ENCODE measurements at places on chromosomes 2 and 18. TPM values are rescaled to one million over a fixed set of nuclear protein-coding genes. Genes with fewer than 3 reads are reported as not detected.

GRCh38 chr2:98269274-98269673, 77.0 kb upstream of the CNGA3 start:
- H3K27me3 ChIP-seq = no peaks in the 10 kb centered on the region
- peak overlapping the region; percentile 43 for H3K27ac ChIP-seq
- no peak overlapping the region for H3K4me3 ChIP-seq
- H3K36me3 ChIP-seq = no peaks in the 10 kb centered on the region
- peaks cover 2% of the 10 kb centered on the region for H3K4me1 ChIP-seq

GRCh38 chr2:164681009-164681408, 59.7 kb upstream of the GRB14 start:
- H3K4me1 ChIP-seq = no peaks in the 10 kb centered on the region
- H3K27me3 ChIP-seq = no peaks in the 10 kb centered on the region
- no peak overlapping the region for H3K4me3 ChIP-seq
- H3K27ac ChIP-seq = no peak overlapping the region
- DNase-seq = no peak

GRCh38 chr2:45598545-45598944, 12.5 kb downstream of the SRBD1 start:
- no peak overlapping the region for H3K27ac ChIP-seq
- DNase-seq = no peak
- no peaks in the 10 kb centered on the region for H3K4me1 ChIP-seq
- no peaks in the 10 kb centered on the region for H3K27me3 ChIP-seq
- H3K36me3 ChIP-seq = peaks cover 10% of the 10 kb centered on the region
- no peak overlapping the region for H3K4me3 ChIP-seq

DNA sequence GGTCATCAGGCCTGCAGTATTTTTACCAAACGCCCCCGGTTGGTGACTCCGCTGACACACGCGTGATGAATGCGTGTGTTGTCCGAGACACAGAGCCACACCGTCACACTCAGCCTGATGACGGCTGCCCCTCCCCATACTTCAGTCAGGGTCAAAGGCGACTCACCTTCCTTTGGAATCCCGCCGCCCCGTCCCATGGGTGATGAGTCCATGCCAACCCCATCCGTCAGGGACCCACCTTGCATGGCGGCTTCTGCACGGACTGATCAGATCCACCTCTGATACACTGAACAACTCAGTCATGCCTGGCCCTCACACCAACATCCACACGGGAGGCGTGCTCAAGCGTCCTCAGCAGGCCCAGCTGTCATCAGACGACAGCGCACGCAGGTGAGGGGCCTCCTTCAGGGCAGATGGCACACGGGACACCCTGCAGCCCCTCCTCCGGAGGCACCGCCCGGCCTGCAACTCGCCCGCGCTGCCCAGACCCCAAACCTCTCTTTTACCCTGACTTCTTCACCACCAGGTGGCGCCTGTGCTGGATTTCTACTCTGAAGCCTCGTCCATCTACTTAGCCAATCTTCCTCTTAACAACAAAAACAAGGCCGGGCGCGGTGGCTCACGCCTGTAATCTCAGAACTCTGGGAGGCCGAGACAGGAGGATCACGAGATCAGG, 89.2 kb downstream of the ZNF516 start:
- no peaks in the 10 kb centered on the region for H3K36me3 ChIP-seq
- H3K27me3 ChIP-seq = no peaks in the 10 kb centered on the region
- DNase-seq = peak; percentile 85
- H3K27ac ChIP-seq = no peak overlapping the region
- no peaks in the 10 kb centered on the region for H3K4me1 ChIP-seq
- no peak overlapping the region for H3K4me3 ChIP-seq

DNA sequence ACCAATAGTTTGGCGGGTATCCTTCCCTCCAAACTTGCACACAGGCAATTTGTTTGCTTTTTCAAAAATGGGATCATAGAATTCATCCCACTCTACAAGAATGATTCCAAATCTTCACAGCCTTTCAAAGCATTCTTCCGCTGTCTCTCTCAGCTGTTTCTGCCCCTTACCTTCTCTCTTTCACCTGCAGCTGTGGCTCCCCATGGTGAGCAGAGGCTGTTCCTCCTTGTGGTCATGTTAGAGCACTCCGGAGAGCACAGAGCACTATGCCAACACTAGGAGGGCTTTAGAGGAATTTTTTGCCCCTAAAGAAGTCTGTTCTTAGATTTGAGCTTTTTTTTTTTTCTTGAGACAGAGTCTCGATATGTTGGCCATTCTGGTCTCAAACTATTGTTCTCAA, 30.4 kb downstream of the MTHFD2 start:
- H3K36me3 ChIP-seq = no peaks in the 10 kb centered on the region
- peaks cover 2% of the 10 kb centered on the region for H3K4me1 ChIP-seq
- H3K27me3 ChIP-seq = no peaks in the 10 kb centered on the region
- no peak overlapping the region for H3K27ac ChIP-seq
- no peak for DNase-seq

GRCh38 chr2:216082805-216083204, 1.1 kb downstream of the TMEM169 start:
- H3K4me3 ChIP-seq = no peak overlapping the region
- no peak overlapping the region for H3K27ac ChIP-seq

- H3K4me1 ChIP-seq = no peaks in the 10 kb centered on the region
- no peak overlapping the region for H3K4me3 ChIP-seq
- no peak overlapping the region for H3K27ac ChIP-seq
- H3K36me3 ChIP-seq = no peaks in the 10 kb centered on the region
These were observed 186.2 kb upstream of the REG3G start for GRCh38 chr2:78839259-78839658.

GRCh38 chr18:44881461-44882162, 200.9 kb downstream of the SETBP1 start:
- DNase-seq = no peak
- peaks cover 3% of the 10 kb centered on the region for H3K36me3 ChIP-seq
- H3K4me1 ChIP-seq = peaks cover 2% of the 10 kb centered on the region

DNA sequence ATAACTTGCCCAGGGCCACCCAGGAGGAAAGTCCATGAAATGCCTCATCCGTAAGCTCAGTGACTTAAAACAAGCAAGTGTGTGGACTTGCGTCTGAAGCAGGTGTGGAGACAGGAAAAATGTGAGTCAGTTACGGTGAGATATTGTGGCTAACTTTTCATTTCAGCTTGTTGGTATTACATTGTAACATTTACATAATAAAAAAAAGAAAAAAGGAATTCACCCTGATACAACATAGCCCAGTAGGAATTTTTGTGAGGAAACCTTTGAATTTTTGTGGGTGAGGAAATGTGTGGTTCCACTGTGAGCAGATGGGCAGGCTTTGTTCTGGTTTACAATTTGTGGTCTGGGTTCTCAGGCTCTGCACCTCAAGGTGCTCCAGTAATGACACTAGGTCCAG, 33.7 kb upstream of the LYPD6B start:
- no peaks in the 10 kb centered on the region for H3K4me1 ChIP-seq
- H3K27me3 ChIP-seq = no peaks in the 10 kb centered on the region
- H3K27ac ChIP-seq = no peak overlapping the region
- no peak overlapping the region for H3K4me3 ChIP-seq
- H3K36me3 ChIP-seq = no peaks in the 10 kb centered on the region

DNA sequence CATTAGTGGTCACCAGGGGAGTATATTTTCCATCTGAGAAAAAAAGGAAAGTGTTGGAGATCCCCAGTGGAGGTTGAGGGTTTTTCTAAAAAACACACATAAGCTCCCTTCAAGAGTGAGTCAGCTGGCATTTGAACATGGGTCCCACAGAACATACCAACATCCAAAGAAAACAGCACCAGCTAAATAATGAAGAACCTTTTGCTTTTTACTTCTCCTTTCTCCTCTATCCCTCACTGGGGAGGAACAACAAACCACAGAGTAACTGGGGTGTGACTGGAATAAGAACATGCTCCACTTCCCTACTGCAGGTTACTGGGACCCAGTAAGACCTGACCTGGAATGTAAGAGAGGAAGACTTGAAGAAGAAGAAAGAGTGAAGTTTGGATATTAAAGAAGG, 56.5 kb upstream of the RAPH1 start:
- DNase-seq = no peak
- no peaks in the 10 kb centered on the region for H3K27me3 ChIP-seq
- no peaks in the 10 kb centered on the region for H3K36me3 ChIP-seq
- H3K27ac ChIP-seq = no peak overlapping the region

DNA sequence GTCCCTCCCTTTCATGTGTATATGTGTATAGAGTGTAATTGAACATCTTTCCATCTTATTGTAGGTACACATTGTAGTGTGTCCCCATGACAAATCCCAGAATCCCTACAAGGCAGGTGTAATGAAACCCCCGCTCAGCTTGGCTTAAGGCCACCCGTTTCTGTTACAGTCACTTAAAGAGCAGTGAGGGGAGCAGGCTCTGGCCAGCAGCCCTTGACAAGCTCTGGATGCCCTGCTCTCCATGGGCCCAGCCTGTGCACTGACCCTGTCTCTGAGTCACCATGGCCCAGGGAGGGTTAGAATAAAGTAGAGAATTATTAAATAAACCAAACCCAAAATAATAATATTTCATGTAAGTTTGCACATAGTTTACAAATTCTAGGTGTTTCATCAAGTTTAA, 17.2 kb upstream of the MAL start:
- no peak for DNase-seq
- H3K27ac ChIP-seq = no peak overlapping the region
- H3K36me3 ChIP-seq = no peaks in the 10 kb centered on the region
- no peaks in the 10 kb centered on the region for H3K27me3 ChIP-seq
- no peak overlapping the region for H3K4me3 ChIP-seq
- H3K4me1 ChIP-seq = no peaks in the 10 kb centered on the region

- no peak overlapping the region for H3K4me3 ChIP-seq
- no peaks in the 10 kb centered on the region for H3K27me3 ChIP-seq
- no peak for DNase-seq
These were observed 176.6 kb upstream of the SKOR2 start for GRCh38 chr18:47427923-47428637.

DNA sequence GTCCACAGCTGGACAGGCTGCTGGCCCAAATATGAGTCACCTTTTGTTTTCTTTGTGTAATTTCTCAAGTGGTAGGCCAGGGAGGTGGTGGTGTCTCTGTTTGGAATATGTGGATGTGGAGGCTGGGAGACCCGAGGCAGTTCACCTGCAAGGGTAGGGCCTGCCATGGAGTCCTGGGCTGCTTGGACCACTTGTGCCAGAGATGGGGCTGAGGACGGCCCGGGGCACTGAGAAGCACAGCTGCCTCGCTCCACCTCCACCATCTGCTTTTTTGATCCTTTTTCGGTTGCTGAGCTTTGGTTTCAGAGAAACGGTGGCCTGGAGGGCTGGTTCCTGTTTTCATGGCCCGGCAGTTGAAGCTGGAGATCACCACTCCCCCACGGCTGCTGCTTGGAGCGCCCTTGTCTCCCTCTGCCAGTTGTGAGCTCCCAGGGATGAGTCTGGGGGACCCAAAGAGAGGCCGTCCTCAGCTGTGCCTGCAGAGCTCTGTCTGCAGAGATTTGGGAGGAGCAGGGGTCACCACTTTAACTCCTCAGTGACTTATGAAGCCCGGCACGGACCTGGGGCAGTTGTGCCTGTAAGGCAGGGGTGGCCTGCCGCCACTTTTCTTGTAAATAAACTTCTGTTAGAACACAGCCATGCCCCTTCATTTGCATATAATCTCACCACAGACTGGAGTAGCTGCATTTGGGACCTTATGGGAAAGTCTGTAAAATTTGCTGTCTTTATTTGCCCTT, 67.6 kb upstream of the MCFD2 start:
- no peaks in the 10 kb centered on the region for H3K4me1 ChIP-seq
- no peaks in the 10 kb centered on the region for H3K27me3 ChIP-seq
- peaks cover 2% of the 10 kb centered on the region for H3K36me3 ChIP-seq
- H3K4me3 ChIP-seq = no peak overlapping the region
- no peak overlapping the region for H3K27ac ChIP-seq
- DNase-seq = no peak

DNA sequence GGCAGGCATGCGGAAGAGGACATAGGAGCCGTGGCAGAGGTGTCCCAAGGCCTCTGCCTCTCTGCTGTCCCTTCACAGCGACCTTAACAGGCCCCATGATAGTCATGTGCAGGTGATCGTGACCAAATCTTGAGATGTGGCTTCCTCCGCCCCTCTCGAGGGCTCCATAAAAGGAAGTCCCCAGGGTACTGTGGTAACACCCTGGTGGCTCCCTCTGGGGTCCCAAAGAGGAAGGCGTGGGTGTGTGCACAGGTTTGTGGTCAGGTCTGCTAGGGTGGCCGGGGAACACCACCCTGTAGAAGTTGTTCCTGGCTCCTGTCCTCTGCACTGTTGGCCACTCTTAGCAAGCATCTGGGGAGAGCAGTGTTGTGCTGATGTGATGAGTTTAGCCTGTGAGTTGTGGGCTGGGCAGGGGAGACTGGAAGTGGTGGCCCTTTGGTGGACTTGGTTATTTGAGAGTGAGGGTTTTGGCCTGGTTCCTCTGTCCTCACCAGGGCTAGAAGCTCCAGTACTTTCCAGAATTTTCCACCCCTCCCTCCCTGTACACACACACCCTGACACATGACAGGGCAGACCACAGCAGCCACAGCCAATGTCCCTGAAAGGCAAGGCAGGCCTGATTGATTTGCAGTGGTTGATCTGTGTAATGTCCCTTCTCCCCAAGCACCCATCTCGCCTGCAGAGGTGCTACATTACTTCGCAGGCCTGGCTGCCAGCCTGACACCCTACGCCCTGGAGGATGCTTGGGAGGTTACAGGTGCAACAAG, 68.9 kb upstream of the BOD1L2 start:
- H3K4me1 ChIP-seq = no peaks in the 10 kb centered on the region
- H3K27ac ChIP-seq = no peak overlapping the region
- no peaks in the 10 kb centered on the region for H3K36me3 ChIP-seq
- DNase-seq = no peak
- no peak overlapping the region for H3K4me3 ChIP-seq
- no peaks in the 10 kb centered on the region for H3K27me3 ChIP-seq

GRCh38 chr18:59220784-59221765, 1.1 kb downstream of the GRP start:
- DNase-seq = no peak
- H3K27ac ChIP-seq = no peak overlapping the region
- H3K4me3 ChIP-seq = no peak overlapping the region

DNA sequence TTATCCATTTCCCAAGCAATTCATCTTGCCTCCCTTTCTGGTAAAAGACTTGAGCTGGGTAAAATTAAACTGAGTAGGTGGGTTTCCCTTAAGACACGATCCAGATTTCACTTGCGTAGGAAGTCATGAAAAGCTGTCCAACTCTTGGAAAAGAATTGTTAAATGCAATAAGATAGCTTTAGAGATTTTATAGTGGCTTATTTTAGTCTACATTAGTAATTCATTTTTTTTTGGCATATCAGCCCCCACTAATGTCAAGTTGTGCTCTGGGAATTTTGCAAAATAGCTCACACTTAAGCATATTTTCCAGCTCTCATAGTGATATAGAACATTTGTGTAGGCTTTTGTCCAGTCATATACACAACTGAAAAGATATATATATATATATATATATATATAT, 344.7 kb upstream of the FIGN start:
- H3K36me3 ChIP-seq = no peaks in the 10 kb centered on the region
- no peaks in the 10 kb centered on the region for H3K27me3 ChIP-seq
- H3K27ac ChIP-seq = no peak overlapping the region
- H3K4me1 ChIP-seq = peaks cover 8% of the 10 kb centered on the region
- DNase-seq = no peak
- no peak overlapping the region for H3K4me3 ChIP-seq

GRCh38 chr2:10576456-10576855, 113.3 kb downstream of the NOL10 start:
- DNase-seq = no peak
- H3K4me1 ChIP-seq = no peaks in the 10 kb centered on the region
- no peak overlapping the region for H3K4me3 ChIP-seq
- H3K36me3 ChIP-seq = peaks cover 3% of the 10 kb centered on the region
- H3K27me3 ChIP-seq = no peaks in the 10 kb centered on the region
- H3K27ac ChIP-seq = no peak overlapping the region

GRCh38 chr2:105882920-105883435, 138.3 kb downstream of the NCK2 start:
- peaks cover 11% of the 10 kb centered on the region for H3K4me1 ChIP-seq
- no peaks in the 10 kb centered on the region for H3K27me3 ChIP-seq

Gene GALNT14
- total RNA-seq = 1.7 TPM

Gene CRYGD
- total RNA-seq = not detected

Gene HOXD13
- not detected for total RNA-seq

Gene PSMD1
- total RNA-seq = 69.7 TPM

Gene ZAP70
- total RNA-seq = 7.5 TPM

Gene CNDP2
- total RNA-seq = 99.2 TPM

Data from aorta (tissue), 5 donors.